ENCODE measurements at places on chromosomes 5 and 9.

- DNase-seq, result no peak
Observed at GRCh38 chr9:18437315-18438201, 36.4 kb upstream of the ADAMTSL1 start.

DNA sequence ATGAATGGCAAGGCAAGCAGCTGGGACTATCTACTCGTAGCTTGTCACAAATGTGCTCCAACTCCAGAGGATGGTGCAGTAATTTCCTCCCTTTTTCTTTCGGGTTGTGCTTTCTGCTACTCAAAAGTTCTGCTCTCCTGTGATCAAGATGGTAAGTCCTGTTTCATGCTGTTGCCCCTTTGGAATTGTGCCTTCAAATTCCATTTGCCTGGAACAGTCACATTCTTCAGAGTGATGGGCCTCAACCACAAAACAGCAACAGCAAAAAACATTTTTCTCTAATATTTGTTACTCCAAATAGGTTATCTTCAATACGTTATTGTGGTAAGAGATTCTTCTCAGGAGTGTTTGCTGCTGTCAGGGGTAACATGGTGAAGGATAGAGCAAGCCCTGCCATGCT lies 209.3 kb downstream of the PALM2AKAP2 start:
- DNase-seq, result no peak

DNA sequence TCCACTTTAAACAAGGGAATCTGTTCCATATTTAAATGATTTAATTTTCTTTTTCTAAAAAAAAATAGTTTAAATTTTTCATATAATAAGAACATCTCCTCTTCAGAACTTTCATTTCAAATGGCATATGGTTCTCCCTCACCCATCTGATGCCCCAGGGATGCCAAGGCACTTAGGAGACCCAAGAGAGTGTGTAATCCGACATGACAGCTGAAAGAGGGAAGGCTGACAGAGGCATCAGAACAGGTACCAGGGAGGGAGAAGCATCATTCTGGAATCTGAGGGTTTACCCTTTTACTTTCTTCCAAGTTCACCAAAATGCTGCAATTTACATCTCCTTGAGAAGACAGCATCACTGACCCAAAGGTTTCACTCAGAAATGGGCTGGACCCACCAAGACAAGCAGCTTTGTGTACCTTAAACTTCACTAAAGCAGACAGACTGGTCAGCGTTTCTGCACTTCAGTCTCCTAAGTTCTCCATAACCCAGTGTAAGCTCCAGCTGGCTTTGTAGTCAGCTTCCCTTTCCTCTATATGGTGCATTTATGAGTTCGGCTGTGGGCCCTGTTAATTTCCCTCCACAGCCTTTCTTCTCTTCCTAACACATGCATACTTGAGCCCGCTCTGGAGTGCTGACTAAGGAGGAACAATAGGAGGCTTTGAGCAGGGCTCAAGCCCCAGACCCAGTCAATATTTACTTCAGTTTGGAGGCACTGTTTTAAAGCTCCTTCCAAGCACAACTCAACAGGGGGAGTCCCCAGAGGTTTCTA lies 17.7 kb downstream of the EFNA5 start:
- no peak for DNase-seq

DNA sequence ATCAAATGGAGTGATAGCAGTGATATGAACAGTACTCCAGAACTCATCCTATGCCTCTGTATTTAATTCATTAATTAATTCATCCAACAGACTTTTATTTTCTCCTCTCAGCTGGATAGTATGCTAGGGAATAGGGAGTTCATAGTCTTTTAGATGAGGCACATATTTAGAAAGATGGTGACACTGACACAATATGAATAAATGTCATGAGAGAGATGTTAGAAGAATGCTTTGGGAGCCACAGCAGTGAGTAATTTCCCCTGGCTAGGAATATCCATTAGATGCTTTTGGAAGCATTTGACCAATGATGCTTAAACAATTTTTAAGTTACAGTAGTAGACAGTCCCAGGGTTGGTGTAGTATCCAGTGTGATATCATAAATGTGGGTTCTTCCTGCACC lies 428.7 kb upstream of the SGCD start:
- no peak for DNase-seq
